ENCODE measurements at places on chromosomes 7 and 10.

- no peak for DNase-seq
Measured at GRCh38 chr7:151487228-151487627, 32.5 kb downstream of the RHEB start.

DNA sequence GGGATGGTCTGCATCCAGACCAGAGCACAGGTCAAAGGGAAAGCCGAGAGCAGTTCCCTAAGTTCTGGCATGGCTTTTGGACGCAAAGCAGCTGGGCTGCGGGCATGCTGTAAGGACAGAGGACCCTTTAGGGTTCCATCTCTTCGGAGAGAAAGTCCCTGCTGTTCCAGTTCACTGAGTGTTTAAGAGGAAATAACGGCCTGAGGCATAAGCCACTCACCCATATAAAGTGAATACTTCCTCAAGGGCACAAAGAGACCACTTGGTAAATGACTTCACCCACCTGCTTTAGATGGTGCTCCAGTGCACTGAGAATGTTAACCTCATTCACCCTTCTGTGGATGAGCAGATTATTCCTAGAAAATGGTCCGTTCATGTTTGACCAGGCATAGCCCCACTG, 586.7 kb upstream of the GALNT17 start:
- DNase-seq: no peak

- DNase-seq: no peak
Measured at GRCh38 chr7:8434290-8435002, 1.0 kb downstream of the NXPH1 start.

- no peak for DNase-seq
Measured at GRCh38 chr10:88161756-88162155, 298.3 kb downstream of the PTEN start.

GRCh38 chr10:43342279-43343125, 28.9 kb upstream of the FXYD4 start:
- no peak for DNase-seq

GRCh38 chr7:70660154-70660818, 471.7 kb upstream of the GALNT17 start:
- peak; percentile 52 for DNase-seq

DNA sequence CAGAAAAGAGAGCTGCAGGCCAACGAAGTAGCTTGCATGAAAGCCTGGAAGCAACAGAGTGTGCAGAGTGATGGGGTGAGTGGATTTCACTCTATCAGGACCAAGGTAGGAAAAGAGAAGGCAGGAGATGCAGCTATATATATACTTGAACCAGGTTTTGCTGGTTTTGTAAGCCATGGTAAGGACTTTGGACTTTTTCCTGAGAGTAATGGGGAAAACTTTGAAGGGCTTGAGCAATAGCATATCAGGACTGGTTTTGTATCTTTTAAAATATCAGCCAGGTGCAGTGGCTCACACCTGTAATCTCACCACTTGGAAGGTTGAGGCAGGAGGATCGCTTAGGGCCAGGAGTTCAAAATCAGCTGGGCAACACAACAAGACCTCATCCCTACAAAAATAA, 120.6 kb upstream of the NRP1 start:
- no peak for DNase-seq

- no peak for DNase-seq
Measured at GRCh38 chr10:79435271-79436065, 10.0 kb downstream of the ZCCHC24 start.

DNA sequence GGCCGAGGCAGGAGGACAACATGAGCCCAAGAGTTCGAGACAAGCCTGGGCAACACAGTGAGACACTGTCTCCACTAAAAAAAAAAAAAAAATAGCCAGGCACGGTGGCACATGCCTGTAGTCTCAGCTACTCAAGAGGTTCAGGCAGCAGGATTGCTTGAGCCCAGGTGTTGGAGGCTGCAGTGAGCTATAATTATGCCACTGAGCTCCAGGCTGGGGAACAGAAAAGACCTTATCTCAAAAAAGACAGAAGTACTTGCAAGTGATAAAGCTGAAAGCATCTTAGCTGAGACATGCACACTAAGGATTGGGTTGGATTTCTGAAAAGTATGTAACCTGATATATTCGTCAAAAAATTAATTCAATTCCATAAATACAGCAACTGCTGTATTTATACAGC, 68.4 kb downstream of the PPP1R3C start:
- DNase-seq: no peak

- no peak for DNase-seq
Measured at GRCh38 chr10:101136007-101136707, 5.1 kb downstream of the TLX1 start.

DNA sequence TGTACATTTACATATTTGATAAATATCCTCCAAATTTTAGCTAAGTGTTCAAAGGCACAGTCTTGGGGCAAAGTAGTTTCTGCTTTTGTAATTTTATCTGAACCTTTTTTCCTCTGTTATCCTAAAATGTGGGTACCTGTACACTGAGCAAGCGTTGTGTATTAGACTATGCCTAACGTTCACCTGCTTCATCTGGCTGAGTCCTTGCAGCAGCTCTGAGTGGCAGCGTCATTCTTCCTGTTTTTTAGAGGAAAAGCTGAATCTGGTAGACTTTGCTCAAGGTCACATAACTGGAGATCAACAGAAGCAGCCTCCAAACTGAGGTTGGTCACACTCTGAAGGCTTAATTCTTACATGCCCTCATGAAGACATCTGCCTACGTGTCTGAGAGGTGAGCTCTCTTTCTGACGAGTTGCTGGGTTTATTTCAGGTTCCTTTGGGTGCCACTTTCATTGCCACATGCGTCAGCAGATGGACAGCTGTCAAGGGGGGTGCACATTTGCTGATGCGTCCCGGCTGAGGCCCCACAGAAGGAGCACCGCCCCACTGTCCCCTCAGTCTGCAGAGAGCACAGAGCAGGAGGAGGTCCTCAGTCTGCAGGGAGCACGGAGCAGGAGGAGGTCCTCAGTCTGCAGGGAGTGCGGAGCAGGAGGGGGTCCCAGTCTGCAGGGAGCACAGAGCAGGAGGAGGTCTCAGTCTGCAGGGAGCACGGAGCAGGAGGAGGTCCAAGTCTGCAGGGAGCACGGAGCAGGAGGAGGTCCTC, 406.5 kb upstream of the SHH start:
- no peak for DNase-seq

GRCh38 chr7:159192725-159193453, 48.2 kb upstream of the VIPR2 start:
- no peak for DNase-seq

GRCh38 chr10:117400329-117400728, 25.1 kb upstream of the PDZD8 start:
- no peak for DNase-seq

DNA sequence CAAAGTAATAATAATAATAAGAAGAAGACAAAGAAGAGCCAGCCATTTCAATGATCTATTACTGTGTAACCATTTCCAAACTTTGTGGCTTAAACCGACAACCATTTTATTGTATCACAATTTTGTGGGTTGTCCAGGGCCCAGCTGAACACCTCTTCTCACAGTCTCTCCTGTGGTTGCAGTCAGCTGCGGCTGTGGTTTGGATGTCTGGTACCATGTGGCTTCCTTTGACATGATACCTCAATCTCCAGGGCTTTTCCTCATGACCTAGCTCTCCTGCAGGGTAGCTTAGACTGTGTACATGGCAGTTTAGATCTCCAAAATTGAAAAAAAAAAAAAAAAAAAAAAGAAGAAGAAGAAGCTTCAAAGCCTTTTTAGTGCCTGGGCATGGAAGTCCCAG, 72.6 kb upstream of the NFKB2 start:
- no peak for DNase-seq

- no peak for DNase-seq
Measured at GRCh38 chr7:108423089-108423989, 32.9 kb downstream of the NRCAM start.

DNA sequence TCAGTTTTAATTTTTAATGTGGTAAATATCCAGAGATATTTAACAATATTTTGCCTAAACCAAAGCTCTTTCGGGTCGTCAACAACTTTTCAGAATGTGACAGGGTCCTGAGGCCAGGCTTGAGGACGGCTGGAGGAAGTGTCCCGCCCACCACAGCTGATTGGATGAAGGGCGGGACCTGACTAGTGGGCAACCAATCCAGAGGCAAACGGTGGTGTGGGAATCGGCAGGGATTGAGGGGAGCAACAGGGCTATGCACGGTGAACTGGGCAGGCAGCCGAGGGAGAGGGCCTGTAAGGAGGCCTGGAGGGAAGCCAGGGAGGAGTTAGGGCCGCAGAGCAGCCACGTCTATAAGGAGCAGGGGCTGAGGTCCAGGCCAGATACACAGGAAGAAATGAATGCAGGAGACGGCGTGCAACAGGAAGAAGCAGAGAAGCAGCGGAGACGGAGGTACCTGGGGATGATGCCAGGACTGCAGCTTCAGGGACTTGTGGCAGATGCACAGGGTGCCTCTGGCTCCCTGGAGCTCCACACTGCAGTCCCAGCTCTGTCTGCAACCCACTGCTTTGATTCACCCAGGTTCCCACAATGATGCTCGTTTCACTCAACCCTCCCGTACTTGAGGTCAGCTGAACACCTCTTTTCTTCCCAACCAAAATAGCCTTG, 46.1 kb upstream of the ZMIZ1 start:
- peak; percentile 23 for DNase-seq

- peak; percentile 45 for DNase-seq
Measured at GRCh38 chr10:30830315-30831230, 201.0 kb upstream of the LYZL2 start.

All from NCI-H1417 (cell line).